ENCODE measurements at places on chromosomes 1 and 21.

DNA sequence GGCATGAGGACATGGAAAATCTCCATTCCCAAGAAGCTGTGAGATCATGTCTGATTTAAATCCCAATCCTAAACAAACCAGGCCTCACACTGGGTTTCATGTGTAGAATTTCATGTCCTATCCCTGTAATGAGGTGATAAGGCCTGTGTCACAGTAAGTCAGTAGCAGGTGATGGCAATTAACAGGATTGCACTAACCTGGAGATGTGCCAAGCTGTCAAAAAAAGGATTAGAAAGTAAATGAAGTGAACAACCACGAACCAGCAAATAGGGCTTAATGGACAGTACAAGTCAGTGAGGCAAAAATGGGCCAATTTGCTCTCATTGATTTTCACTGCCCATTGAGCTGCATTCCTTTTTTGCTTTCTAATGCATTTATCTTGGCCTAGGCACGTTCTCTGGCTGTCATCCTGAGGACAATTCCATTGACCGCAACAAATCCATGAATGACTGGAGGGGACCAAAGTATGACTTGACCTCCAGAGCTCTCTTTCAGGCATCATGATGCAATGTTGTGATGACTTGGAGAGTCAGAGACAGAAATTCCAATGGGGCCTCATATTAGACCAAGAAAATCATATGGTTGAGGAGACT lies 673.6 kb upstream of the ADGRL2 start:
- DNase-seq = peak; percentile 69

- DNase-seq = peak; percentile 17
Observed at GRCh38 chr1:230754796-230755195, 7.6 kb downstream of the CAPN9 start.

DNA sequence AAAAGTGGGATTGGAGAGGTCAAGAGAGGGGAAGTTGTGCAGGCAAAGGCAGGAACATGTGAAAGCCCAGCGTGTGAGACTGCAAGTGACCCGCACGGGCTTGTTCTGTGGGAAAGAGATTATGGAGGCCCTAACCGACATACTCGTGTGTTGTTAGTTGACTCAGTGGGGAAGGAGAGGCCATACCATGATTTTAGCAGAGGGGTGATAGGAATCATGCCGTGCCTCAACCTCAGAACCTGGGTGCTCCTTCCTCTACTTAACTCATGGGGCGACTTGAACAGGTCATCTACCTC lies 19.3 kb downstream of the PGLYRP3 start:
- DNase-seq = no peak

GRCh38 chr1:80221319-80221718 lies 1214.8 kb upstream of the ADGRL4 start:
- no peak for DNase-seq

GRCh38 chr1:67464058-67464457 lies 33.9 kb upstream of the SERBP1 start:
- DNase-seq = no peak

DNA sequence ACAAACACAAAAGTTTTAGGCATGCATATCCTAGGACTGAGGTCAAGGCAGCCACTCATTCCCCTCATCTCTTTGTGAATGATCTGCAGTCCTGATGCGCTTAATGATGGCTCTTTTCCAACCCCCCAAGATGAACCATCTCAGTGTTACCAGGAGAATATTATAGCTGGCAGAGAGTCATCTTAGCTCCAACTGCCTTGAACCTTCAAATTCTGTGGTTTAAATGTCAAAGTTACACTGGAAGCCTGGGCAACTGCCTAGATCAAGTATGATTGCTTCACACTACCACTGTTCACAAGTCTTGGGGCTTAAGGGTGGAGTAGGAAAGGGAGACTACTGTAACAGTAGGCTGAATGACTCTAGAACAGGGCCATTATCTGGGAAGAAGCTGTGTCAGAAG lies 8.0 kb upstream of the MYBPHL start:
- DNase-seq = peak; percentile 73

DNA sequence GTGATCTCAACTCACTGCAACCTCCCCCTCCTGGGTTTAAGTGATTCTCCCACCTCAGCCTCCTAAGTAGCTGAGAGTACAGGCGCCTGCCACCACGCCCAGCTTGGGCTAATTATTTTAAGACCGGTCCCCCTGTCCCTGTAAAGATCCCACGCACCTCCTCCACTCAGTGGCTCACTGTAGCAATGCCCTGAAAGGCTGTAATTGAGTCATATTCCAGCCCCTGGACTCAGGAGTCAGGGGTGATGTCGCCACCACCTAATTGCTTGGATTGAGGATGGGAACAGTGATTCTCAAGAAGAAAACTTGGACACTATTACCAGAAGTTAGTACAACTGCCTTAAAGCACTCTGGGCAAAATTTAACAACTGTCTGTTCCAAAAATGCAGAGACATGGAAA lies 3.1 kb upstream of the EDARADD start:
- no peak for DNase-seq

DNA sequence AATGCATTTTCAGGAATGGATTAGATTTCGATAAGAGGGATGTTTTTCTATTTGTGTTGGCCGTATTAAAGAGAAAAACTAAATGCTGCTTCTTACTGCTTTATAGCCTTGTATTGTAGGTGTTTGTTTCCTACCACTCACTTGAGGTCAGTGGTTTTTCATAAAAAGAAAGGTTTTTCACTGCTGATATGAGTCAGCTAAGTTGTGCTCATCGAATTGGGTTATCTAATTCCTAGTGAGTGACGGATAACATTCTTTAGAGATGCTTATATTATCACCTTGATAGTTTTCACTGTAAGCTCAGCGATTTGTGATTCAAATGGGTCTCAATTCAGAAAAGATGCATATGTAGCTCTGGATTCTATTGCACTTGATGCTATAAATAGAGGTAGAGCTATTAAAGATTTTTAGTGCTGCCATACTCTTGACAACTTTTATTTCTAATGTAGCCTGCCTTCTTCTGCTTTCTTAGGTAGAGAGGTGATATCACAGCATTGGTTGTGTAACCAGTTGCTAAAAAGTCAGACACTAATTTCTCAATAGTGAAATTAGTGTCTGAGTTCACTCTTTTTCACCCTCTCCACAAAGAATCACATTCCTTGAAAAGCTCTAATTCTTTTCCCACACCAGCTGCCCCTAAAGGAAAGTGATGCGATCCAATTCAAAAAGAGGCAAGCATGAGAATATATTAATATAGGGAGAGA lies 180.0 kb downstream of the RASAL2 start:
- DNase-seq = no peak

DNA sequence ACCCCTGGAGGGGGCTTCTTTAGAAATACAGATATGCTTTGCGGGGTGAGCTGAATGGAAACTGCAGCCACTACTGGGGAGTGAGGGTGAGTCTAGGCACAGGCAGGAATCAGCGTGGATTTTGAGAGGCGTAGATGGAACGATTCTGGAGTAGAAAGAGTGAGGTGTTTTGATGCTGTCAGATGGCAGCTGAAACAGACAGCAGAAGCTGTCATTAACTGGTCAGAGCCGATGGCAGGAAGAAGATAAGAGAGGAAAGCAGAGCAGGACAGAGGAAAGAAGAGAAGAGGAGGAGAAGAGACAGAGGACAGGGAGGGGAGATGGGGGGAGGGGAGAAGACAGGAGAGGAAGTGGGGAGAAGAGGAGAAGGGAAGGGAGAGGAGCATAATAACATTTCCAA lies 138.5 kb downstream of the LRIG2 start:
- DNase-seq = no peak

DNA sequence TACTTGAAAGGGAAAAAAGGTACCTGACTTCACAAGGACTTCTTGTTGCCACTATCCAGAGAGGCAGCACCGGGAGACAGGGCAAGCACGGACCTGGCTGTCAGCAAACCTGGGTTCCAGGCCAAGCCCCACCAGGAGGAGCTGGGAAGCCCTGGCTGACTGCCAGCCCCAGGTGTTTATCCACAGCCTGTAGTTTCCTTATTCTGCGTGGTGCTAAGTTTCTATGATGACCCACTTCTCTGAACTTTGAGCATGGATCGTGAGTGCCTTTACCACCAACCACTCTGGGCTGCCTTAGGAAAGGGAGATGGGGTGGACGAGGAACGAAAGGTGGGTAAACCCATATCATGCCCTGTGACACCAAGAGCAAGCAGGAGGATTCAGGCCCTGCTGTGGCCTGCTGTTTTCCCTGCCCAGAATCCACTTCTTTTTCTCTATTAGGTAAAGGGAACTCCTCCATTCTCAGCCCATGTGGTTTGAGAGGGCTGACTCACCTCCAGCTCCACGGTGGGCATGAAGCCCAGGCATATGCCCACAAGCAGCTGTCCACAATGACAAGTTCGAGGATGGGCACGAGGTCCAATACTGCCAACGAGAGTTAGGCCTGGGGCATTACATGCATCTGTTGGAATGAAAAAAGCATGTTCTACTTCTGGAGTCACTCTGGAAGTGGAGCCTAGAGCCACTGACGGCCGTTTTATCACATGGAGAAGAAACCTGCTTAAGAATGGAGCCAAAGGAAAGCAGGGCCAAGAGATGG lies 20.3 kb downstream of the TSPAN2 start:
- DNase-seq = peak; percentile 20

DNA sequence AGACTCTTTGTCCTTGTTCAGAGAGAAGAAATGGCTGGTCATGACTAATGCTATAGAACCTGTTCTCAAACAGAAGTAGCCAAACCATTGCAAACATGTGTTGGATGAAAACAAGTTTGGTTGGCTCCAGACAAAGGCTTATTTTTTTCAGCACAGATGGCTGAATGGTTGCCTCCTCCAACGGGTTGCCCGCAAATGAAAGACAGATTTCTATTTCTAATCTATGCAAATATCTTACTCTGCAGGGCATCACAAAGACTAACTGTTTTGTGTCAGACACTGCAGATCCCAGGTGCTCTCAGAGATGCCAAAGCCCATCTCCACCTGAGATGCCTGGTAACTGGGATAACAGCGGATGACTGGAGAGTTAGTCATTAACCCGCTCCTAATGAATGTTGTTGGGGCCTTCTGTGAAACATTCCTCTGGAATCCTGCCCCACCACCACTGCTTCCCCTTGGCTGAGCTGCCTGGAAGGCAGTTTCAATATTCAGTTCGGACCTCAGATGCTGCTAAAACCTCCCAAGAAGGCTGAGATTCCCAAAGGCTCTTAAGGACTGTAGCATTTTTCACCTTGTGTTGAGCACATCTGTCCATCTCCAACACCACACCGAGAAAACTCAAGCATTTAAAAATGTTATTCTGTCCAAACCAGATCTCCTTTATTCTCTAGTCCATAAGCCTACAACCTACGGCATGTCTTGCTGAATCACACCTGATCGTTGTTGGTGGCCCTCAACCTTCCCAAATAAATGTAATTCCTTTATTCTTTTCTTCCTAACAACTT lies 104.4 kb downstream of the PTPN14 start:
- DNase-seq = peak; percentile 96

- DNase-seq = no peak
Observed at GRCh38 chr1:45395051-45395450, 54.8 kb upstream of the MUTYH start.

All from fibroblast of skin of scalp (primary cell).